ENCODE measurements at places on chromosomes 16 and 17.

DNA sequence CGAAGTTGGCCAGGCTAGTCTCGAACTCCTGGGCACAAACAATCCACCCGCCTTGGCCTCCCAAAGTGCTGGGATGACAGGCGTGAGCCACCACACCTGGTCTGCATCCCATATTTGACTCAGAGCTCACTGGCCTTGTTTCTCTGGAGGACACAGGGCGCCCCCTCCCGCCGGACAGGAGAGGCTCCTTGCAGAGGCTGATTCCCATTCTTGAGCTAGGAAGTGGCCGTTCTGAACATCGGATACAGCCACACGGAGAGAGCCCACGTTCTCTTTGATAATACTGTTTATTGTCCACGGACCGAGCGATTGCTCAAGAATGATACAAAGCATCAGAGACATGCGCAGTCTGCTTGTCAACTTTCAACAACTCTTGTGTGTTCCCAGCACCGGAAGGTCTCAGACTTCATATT, 12.1 kb upstream of the USP36 start:
- DNase-seq: no peak

DNA sequence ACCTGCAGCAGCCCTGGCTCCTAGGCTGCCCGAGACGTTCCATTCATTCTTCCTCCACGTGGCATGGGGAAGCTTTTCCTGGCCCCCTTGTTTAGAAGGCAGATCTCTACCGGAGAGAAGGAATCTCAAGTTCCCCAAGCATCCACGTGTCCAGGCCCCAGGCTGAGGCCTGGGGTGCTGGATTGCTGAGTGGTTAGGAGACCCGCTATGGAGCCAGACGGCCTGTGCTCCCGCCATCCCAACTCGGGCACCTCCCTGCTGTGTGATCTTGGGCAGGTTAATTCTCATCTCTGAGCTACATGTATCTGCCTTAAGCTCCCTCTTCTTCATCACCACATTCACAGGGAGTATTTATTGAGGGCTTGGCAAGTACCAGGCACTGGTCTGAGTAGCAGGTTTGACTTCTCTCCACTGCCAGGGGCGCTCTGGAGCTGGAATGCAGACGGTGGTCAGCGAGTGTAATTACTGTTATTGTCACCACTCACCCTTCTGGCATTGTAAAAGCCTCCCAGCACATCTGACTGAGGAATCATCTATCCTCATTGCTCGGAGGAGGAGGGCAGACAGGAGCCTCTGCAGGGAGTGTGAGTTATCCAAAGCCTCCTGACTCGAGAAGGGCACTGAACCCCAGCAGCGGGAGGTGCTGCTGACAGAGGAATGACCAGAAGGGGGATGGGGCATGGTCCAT, 1.1 kb upstream of the ADGRG1 start:
- peak; percentile 79 for DNase-seq

GRCh38 chr17:30000755-30001257, 59.4 kb downstream of the EFCAB5 start:
- no peak for DNase-seq

- no peak for DNase-seq
Observed at GRCh38 chr17:45851464-45851863, 6.8 kb downstream of the SPPL2C start.

- DNase-seq: no peak
Observed at GRCh38 chr17:76318586-76318985, 10.5 kb upstream of the QRICH2 start.

DNA sequence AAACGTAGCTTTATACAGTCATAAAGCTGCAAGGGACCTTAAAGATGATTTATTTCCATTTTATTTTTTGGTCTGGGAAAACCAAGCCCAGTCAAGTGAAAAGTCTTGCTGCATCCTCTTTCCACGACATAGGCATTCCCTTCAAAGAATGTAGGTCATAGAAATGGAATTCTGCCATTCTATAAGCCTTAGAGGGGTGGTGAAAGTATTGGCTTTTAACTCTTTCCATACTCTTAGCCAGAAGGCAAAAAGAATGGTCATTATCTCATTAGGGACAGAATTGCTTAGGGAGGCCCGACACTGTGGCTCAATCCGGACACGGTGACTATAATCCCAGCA, 7.9 kb upstream of the MSL1 start:
- no peak for DNase-seq

GRCh38 chr17:17151055-17151454, 55.1 kb downstream of the PLD6 start:
- DNase-seq: peak; percentile 88

GRCh38 chr16:80417706-80418271, 123.0 kb upstream of the DYNLRB2 start:
- no peak for DNase-seq

DNA sequence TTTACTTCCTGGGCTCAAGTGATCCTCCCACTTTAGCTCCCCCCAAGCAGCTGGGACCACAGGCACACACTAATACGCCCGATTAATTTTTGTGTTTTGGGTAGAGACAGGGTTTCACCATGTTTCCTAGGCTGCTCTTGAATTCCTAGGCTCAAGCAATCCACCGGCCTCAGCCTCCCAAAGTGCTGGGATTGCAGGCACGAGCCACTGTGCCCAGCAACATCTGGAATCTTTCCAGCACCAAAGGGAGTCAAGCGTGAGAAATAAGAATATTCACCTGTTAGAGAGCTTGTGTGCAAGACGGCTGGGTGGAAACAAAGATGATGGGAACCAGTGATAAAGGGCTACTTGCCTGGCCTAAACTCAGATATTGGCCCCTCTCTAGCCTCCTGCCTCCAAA, 14.2 kb upstream of the ALOX12B start:
- DNase-seq: no peak

GRCh38 chr16:20074099-20074991, 655 bp upstream of the GPR139 start:
- no peak for DNase-seq

DNA sequence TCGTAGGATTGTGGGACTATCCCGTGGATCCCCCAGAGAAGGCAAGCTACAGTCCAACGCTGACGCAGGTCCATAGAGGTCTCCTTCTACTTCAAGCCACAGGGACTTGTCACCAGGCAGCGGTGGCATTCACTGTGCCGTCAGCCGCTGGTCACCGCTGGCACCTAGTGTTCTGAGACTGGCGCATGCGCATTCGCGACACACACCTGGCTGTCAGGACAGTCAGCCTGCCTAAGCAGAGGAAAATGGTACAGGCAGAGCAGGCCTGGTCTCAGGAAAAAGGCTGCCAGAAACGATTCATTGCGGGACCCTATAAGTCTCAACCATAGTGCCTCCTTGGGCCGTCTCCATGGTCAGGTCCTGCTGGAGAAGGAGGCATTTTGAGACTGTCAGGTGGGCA, 138.0 kb upstream of the WSB1 start:
- DNase-seq: no peak

DNA sequence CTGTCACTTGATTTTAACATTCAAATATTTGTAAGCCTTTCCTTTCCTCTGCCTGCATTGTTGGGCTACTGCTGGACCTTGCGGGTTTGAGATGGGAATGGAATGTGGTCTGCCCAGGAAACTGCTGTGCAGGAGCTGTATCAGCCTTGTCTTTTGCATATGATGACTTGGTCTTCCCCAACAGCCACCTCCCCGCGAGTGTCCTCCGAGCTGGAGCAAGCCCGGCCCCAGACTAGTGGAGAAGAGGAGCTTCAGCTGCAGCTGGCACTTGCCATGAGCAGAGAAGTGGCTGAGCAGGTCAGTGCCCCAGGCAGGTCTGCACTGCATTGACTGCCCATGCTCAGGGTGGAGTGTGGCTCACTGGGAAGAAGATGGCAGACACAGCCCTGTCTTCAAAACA, 52.8 kb downstream of the B9D1 start:
- no peak for DNase-seq

DNA sequence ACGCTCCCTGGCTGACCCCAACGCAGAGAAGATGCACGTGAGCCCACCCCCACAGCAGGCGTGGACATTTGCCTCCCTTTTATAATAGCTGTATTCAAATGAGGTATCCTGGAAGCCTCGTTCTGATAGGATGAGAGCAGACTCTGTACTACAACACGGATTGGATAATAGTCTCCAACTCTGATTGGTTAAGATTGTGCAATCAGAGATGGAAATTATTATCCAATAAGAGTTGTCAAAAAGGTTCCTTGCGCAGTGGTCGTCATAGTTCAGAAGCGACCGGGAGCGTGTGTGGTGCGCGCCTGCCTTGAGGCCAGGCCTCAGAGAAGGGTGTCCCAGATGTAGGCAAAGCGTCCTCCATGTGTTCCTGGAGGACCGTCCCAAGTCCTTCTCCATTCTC, 104.6 kb downstream of the USP22 start:
- no peak for DNase-seq

DNA sequence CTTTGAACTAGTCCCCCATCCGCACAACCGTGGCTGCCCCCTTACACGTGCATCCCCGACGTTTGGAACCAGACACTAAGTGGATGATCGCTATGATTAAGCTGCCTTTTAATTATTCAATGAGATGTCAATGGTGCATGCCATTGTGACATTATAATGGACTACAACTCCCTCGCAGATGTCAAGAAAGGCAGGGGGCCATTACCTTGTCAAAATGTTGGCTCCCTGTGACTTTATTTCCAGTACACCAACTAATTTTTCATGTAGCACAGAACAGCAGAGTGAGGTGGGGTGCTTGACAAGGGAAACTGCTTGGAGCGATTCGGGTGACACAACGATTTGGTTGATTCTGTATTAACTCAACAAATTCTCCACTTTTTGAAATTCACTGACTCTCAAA, 26.5 kb downstream of the ASIC2 start:
- no peak for DNase-seq

DNA sequence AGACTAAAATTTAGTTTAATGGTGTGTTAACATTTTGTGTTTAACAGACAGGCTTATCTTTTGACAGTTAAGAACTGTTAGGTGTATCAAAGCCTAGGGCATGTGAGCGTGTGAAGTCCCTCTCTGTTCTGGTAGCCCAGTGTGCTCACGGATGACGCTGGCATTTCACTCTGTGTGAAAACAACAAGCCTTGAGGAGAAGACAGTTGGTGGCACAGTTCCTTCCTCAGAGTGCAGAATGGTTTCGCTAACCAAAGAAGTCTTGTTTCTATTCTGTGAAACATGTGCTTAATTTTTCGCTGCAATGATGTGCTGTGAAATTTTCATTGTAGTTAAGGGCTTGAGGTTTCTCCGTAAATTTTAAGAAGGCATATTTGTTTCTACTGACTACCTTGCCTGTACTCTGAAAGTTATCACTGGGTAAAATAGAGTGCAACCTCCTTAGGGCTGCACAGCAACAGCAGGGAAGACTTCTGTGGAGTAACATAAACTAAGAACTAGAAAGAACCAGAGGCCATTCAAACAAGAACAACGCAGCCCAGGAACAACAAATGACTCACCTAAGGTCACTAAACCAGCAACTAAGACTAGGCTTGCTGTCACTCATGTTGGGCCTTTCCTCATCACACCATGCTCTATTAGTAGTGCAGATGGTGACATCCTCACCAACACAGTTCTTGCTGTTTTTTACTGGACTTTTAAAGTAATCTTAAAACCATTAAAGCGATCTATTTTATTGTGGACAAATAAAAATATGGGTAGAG, 33.4 kb downstream of the BRD7 start:
- DNase-seq: no peak

GRCh38 chr16:29784157-29784556, 6.1 kb downstream of the ZG16 start:
- DNase-seq: no peak

- no peak for DNase-seq
Observed at GRCh38 chr16:59719121-59719520, 985.0 kb upstream of the GOT2 start.

Data from H54 (cell line).